ENCODE measurements at places on chromosomes 11 and 22. TPM values are rescaled to one million over a fixed set of nuclear protein-coding genes. Genes with fewer than 3 reads are reported as not detected.

ARHGAP8 gene
- not detected for total RNA-seq

EIF3F gene
- 156 TPM for total RNA-seq

ELFN2 gene
- 0.59 TPM for total RNA-seq

NXPE4 gene
- not detected for total RNA-seq

TSPAN32 gene
- not detected for total RNA-seq

TRIM49 gene
- not detected for total RNA-seq

TBX10 gene
- total RNA-seq = not detected

All from smooth muscle cell of the umbilical artery (primary cell).